ENCODE measurements at places on chromosomes 2 and 18. TPM values are rescaled to one million over a fixed set of nuclear protein-coding genes. Genes with fewer than 3 reads are reported as not detected.

AFTPH gene
- total RNA-seq: 33.1 TPM

CD226 gene
- total RNA-seq: 0.81 TPM

EIF2AK2 gene
- total RNA-seq: 20.7 TPM

SERPINB10 gene
- 0.27 TPM for total RNA-seq

UPP2 gene
- not detected for total RNA-seq

STEAP3 gene
- 13.5 TPM for total RNA-seq

SCN1A gene
- total RNA-seq: under 0.01 TPM

TRAF3IP1 gene
- 4.8 TPM for total RNA-seq

TWIST2 gene
- total RNA-seq: not detected

ANKRD62 gene
- total RNA-seq: not detected

RGPD3 gene
- 0.27 TPM for total RNA-seq

G6PC2 gene
- under 0.01 TPM for total RNA-seq

C2orf66 gene
- 0.27 TPM for total RNA-seq

LBX2 gene
- 0.54 TPM for total RNA-seq

TSPYL6 gene
- total RNA-seq: under 0.01 TPM

All from hematopoietic multipotent progenitor cell (in vitro differentiated cells).